ENCODE measurements at places on chromosomes 13 and 19. TPM values are rescaled to one million over a fixed set of nuclear protein-coding genes. Genes with fewer than 3 reads are reported as not detected.

SBK3 gene
- total RNA-seq, result 0.09 TPM

GDF15 gene
- 105 TPM for total RNA-seq

RASAL3 gene
- 0.09 TPM for total RNA-seq

C19orf18 gene
- total RNA-seq, result 0.14 TPM

PRKCG gene
- not detected for total RNA-seq

MYO16 gene
- total RNA-seq, result not detected

KANK3 gene
- total RNA-seq, result 0.18 TPM
